EH (cell line): ENCODE measurements at places on chromosomes 7 and 10.

DNA sequence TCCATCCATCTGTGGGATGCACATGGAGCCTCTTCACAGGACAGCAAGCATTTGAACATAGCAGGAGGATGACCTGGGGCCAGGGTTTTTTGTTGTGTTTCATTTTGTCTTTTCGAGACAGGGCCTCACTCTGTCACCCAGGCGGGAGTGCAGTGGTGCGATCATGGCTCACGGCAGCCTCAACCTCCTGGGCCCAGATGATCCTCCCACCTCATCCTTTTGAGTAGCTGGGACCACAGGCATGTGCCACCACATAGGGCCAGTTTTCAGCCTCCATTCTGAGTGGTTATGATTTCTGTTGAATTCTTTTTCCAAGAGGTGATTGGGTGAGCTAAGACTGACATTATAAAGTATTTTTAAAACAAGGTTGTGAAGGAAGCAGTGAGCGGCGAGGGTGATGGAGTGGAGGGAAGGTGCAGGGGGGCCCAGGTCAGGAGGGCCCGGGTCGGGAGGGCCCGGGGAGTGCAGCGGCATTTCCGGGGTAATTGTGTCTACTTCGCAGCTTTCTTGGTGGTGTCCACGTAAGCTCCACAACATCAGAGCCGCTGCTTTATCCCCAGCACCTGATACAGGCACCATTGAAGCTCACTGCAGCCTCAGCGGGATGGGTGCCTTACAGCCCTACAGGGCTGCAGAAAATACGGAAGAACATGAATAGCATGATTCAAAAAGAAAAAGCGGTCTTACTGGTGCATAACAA lies 12.0 kb upstream of the LARP4B start:
- no peak for DNase-seq

DNA sequence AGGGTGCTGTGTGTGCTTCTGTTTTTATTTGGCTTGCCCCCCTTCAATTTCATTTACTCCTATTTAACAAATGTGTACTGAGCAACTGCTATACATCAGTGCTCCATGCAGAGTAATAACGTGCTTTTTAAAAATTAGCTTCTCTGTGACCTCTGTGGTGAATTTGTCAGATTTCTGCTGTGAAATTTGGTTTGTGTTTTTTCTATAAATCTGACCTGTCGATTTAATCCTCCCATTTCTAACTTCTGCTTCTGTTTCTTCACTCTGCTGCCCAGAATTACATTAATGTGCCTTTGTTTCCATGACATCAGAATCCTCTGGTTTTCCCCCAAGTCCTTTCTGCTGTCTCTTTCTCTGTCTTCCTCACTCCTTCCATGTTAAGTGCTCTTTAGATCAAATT lies 123.8 kb upstream of the CACNA2D1 start:
- no peak for DNase-seq

GRCh38 chr10:50523357-50523756 lies 100.4 kb downstream of the SGMS1 start:
- DNase-seq = no peak

DNA sequence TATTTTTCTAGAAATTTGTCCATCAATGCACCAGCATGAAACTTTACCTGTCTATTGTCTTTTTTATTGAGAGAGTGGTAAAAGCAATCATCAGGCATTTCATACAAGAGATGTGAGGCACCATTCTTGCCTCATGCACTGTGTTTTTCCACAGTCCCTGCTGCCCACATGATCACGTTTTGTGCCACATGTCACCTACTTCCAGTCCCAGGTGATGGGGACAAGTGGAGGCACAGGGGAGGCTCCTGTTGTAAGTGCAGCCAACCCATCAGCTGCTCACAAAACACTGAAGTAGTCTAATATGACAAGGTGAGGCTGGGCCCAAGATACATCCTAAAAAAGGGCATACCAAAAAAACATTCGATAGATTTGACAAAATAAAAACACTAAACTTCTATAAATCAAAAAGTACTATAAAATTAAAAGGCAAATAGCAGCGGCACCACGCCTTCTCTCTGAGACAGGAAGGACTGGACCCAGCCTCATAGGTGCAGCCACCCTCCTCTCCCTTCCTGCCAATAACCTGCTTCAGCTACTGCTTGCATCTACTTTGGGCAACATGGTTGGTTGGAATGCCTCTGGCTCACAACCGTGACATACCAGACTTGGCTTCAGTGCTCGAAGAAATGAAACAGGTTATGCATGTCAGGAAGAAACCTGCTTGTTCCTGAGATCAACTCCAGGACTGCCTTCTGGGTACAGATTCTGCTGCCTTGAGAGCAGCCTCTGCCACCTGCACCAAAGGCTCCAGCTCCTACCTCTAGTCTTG lies 2.3 kb downstream of the ZC3HAV1L start:
- no peak for DNase-seq
